Muscle of back (tissue), 13 donors: ENCODE measurements at places on chromosomes 12 and 14.

DNA sequence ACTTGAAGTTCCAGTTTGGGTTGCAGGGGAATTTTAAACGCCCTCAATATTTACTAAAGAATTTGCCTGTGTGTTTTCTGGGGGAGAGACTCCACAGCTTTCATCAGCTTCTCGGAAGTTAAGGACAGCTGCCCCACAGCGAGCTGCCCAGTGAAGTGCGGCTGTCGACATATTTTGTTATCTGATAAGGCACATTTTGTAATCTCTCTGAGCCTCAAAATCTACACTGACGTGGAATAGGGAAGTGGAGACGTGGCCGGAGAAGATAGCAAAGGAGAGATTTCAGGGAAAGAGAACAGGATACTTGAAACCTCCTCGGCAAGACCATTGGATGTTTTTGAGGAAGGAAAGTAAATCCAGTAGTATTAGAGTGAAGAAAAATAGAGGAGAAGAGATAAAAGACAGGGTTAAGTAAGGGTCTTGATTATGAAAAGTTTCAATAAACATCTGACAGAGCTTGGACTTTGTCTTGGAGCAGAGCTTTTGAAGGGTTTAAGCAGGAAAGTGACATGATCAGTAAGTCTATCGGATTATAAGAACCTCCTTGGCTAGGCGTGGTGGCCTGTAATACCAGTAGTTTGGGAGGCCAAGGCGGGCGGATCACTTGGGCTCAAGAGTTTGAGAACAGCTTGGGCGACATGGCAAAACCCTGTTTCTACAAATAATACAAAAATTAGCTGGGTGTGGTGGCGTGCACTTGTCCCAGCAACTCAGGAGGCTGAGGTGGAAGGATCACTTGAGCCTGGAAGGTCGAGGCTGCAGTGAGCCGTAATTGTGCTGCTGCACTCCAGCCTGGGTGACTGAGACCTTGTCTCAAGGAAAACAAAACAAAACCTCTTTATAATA lies 1.1 kb downstream of the POLR3B start:
- peak; percentile 47 for DNase-seq

GRCh38 chr12:3219233-3219632 lies 142.1 kb downstream of the TSPAN9 start:
- no peak for DNase-seq

DNA sequence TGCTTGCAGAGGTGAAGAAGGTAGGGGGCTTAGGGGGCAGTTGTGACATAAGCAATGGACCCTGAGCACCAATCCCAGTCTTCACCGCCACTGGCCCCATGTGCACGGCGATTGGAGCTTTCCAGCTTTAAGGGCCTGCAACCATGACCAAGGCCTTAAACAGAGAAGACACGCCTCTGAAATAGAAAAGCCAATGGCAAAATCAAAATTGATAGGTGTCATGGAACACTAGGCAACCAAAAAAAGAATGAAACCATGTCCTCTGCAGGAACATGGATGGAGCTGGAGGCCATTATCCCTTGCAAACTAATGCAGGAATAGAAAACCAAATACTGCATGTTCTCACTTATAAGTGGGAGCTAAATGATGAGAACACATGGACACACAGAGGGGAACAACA lies 146.3 kb downstream of the SCARB1 start:
- no peak for DNase-seq

- no peak for DNase-seq
Measured at GRCh38 chr12:91556909-91557308, 374.3 kb upstream of the DCN start.

DNA sequence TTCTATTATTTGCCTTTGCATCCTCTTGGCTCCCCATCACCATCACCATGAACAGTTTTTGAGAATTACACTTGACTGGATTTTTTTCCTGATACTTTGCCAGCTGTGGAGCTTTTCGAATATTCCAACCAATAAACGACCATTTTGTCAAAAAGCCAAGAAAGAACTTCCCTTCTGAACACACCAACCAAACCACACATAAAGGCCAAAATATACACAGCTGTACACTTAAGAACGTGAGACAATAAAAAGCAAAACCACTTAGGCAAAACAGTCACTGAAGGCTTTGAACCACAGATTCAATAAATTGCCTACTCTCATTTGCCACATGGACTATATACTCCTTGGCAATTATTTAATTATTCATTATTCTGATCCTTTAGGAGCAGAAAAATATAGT lies 1.1 kb downstream of the C14orf93 start:
- DNase-seq: no peak

- DNase-seq: no peak
Measured at GRCh38 chr14:74645244-74645643, 33.2 kb upstream of the LTBP2 start.

DNA sequence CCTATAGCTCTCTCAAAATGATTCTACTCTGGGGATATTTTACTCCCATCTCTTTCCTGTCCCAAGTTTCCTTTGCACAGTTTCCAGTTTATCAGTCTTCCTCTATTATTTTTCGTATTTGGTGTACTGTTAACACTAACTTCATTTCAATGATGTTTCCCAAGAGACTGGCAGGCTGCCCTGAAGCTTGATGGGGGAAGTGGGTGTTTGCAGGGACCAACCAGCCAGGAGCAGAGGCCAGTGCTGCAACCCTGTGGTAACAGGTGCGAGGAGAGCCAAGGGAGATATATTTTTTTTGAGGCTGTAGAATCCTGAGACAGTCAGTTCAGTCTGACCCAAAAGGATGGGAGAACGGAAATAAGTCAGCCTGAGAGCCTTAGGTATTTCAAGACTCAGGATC lies 11.8 kb upstream of the CEBPE start:
- no peak for DNase-seq

- DNase-seq: no peak
Measured at GRCh38 chr12:117359029-117359845, 2.2 kb downstream of the NOS1 start.
